T follicular helper cell (primary cell): ENCODE measurements at places on chromosomes 2 and 18.

DNA sequence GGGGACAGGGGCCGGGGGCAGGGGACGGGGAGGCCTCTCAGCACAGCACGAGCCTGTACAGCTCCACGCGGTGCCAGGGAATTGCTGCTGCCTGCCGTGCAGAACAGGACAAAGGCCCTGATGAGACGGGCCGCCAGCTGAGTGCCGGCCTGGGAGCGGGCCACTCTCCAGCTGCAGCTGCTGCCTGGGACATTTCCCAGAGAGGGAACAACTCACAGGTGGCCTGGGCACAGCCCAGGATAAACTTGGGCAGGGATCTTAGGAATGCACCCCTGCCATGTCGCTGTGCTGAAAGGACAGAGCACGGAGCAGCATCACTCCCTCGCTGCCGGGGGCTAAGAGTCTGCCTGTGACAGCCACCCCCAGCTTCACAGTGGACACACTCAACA lies 38.8 kb downstream of the CENPO start:
- no peak for DNase-seq

GRCh38 chr18:72235422-72235821 lies 308.7 kb downstream of the CBLN2 start:
- DNase-seq = no peak

- no peak for DNase-seq
Observed at GRCh38 chr2:109129921-109130722, 1.1 kb downstream of the SH3RF3 start.

DNA sequence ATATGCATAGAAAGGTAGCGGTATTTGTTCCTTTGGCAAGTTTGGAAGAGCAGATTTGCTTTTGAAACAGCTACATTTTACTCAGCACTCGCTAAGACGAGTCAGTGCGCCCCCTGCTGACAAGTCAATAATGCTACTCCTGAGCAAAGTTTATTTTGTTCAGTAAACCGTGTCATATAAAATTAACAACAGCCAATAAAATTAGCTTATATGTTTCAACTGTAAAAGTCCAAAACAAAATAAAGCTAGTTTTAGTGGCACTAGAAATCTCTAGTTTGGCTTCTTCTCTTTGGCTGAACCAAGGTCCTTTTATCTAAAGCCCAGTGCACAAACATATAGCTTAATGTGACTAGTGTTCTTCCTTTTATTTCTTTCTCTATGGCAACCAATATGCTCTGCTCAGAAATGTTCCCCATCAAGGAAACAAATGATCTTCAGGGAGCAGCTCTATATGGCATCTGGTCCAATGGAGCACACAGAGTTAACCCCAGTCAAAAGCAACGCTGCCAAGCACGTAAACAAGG lies 4.2 kb upstream of the POU3F3 start:
- DNase-seq = no peak

DNA sequence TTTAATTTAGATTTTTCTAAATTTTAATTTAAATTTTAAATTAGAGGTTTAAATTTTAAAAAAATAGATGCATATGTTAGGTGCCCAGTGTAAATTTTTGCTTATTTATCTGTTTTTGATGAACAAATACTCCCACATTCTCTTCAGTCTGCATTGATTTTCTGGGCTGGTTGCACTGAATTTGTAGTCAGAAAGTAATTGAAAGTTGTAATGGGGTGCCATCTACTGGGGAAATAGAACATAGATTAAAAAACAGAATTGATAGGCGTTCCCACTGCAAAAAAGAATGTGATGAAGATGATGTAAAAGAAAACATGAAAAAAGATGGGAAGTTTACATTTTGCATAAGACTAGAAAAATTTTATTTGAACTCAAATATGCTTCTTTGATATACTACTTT lies 51.7 kb upstream of the CCDC85A start:
- DNase-seq = no peak

DNA sequence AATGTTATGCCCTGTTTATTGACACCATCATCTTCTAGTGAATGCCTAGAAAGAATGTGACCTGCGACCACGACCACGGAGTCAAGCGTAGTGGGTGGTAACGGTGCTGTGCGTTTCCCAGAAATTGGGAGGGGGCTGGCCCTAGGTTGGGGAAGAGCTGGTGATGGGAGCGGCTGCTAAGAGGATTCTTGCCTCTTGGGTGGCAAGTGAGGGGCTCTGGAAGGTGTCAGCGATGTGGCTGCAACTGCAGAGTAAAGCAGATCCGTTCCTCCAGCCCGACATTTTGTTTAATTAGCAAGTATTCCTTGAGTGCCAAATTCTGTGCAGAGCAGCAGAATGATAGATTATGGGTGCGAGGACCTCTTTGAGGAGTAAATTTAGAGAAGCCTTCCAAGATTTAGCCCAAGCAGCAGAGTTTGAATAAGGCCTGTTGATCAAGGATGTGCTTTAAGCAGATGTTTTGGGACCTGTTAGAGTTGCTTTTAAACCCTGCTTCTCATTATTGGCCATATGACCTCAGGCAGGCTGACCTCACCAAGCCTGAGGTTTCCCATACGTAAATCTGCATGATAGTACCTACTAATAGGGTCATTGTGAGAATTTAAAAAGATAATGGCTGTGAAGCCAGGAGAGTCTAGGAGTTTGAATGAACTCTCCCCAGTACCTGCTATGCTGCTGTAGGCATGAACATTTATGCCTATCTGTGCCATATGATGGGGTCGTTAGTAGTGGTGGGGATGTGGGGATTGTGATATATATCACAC lies 287.7 kb downstream of the PTGR3 start:
- no peak for DNase-seq

DNA sequence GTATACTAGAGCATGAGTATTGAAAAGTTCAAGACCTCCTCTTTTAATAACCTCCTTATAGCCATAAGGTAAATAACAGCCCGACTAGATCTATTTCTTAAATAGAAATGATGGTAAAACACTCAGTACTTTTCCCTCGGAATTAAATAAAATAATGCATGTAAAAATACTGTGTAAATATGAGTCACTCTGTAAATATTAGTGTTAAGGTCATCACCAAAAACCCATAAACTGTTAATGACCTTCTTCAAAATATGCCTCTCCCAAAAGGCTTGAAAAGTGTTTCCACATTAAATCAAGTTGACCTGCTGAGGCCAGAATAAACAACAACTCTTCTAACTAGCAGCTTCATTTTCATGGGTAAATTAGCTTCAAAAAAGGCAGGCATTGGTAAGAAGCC lies 25.3 kb upstream of the BZW1 start:
- no peak for DNase-seq

- DNase-seq = no peak
Observed at GRCh38 chr2:127098711-127099110, 8.2 kb downstream of the BIN1 start.

DNA sequence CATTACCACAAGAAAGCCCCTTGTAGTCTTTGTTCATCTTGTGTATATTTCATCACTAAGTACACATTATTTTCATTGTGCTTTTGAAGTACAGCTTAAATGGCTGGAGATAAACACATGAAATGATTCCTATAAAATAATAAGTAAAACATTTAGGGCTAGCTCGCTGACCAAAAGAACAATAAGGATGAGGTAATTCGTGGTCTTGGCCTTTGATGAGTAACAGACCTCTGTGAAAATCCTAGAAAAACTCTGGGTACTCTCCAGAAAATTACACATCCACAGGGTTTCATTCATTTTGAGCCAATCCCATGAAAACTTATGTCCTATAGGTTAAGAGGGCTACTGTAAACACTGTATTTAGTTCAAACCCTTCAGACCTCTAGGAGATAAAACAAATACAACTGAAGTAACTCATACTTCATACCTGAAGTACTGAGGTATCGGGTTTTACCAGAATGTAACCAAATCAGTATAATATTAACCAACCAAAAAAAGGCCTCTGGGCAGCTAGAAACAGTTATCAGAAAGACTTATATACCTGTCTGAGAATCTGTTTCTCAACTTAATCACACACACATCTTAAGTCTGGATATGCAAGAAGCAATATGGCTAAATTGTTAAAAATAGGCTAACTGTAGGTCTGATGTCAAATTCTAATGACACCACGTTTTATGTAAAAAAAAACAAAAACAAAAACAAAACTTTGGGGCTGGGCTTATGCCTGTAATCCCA lies 31.0 kb downstream of the CFAP36 start:
- no peak for DNase-seq

DNA sequence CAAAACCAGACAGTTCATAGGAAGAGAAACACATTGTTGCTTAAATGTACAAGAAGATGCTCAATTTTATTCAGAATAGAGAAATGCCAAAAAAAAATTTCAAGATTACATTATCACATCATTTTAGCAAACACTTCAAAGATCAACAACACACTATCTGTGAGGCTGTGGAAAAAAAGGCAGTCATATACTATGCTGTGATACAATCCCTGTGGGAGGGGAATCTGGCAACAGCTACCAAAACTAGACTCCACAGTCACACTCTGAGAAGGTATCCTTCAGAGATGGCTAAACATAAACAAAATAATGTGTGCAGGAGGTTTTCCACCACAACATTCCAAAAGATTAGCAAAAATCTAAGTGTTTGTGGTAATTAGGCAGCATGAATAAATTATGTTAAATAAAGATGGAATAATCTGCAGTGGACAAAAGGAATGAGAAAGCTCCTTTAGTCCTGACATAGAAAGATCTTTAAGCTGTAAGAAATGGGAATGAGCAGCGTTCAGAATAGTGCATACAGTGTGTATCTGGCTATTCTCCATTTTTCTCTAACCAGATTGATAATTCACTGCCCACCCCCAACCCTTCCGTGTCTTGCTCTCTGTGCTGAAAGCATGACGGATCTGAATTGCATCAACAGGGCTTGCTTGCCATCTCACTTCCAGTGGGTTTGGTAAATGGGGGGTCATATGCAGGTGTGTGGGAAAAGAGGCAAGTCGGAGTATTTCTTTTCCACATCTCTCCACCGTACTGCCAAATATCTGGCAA lies 329.6 kb downstream of the MBD2 start:
- no peak for DNase-seq

GRCh38 chr2:130966149-130966774 lies 127.0 kb downstream of the FAM168B start:
- no peak for DNase-seq
